Osteocyte (in vitro differentiated cells): ENCODE measurements at places on chromosomes 1 and 21. TPM values are rescaled to one million over a fixed set of nuclear protein-coding genes. Genes with fewer than 3 reads are reported as not detected.

LRRC53 gene
- not detected in 2 replicates for total RNA-seq

C1QB gene
- total RNA-seq = not detected in 2 replicates

NBPF19 gene
- 22.1 and 23.2 TPM in 2 replicates for total RNA-seq

FAM167B gene
- 2.7 and 2.8 TPM in 2 replicates for total RNA-seq

CHTOP gene
- 74.3 and 75.2 TPM in 2 replicates for total RNA-seq

MTMR11 gene
- 13.5 and 14.8 TPM in 2 replicates for total RNA-seq

TMPRSS3 gene
- total RNA-seq = not detected in 2 replicates

PCSK9 gene
- total RNA-seq = 2.2 and 2.3 TPM in 2 replicates

TMEM269 gene
- 0.21 and 0.67 TPM in 2 replicates for total RNA-seq

CFH gene
- 248 and 252 TPM in 2 replicates for total RNA-seq

GRCh38 chr1:168799927-168800605, 71.1 kb upstream of the DPT start:
- DNase-seq = no peak

DNA sequence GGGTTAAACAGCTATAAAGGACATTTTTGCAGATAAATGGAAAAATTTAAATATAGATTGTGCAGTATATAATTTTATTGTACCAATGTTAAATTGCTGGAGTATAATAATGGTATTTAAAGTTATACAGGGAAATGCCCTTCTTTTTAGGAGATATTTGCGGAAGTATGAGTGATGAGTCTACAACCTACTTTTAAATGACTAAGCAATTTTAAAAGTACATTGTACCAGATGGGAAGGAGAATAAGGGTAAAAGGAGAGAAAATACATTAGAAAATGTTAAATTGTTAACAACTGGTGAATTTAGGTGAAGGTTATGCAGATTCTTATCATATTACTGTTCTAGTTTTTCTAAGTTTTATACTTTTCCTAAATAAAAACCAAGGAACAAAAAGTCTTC, 91.8 kb downstream of the ZZZ3 start:
- DNase-seq = no peak

DNA sequence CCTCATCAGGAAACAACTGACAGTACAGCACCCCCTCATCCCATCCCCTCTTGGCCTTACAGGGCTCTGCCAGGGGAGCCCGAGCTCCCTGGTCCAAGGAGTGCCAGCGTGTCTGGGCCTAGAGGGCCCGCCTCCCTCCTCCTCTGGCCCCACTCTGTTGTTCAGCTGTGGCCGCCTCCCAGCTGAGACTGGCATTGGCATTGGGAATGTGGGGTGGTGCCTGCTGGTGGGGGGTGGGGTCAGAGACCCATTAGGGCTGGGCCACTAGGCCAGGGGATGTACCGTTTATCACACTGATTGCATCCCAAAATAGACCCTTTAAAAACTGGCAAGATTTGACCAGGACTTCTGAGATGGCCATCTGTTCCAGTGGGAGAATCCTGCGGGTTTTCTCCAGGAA, 1.4 kb downstream of the LDLRAP1 start:
- no peak for DNase-seq

- DNase-seq = no peak
Measured at GRCh38 chr1:5481889-5482288, 510.3 kb downstream of the NPHP4 start.

DNA sequence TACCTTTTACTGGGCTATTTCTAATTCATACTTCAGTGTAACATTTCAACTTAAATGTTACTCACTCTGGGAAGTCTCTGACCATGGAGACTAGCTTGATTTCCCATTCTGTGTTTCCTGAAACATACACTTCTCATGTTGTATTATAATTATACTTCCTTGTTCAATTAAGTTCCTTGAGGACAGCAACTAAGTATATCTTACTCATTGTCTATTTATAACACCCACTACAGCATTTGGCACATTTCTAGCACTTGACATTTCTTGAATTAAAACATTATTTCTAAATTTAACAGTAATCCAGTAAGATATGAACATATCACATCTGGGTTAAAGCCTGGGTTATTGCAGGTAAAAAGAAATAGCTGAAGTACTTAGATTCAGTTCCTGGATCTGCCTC, 32.4 kb upstream of the F13B start:
- no peak for DNase-seq

DNA sequence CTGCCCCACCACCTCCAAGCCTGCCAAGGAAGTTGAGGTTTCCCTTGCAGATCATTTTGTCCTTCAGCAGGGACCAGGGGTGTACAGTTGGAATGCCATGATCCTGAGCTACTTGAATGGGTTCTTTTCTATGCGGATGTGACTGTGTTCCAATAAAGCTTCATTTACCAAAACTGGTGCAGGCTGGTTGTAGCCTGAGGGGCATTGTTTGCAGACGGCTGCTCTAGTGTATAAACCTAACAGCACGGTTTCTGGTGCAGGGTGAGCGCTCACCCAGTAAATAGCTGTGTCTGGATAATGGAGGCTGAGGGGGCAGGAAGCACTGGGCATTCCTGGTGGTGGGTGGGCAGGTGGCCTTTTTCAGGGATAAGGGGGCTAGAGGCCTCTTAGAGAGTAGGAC, 72.7 kb upstream of the ACTL8 start:
- DNase-seq = no peak

- DNase-seq = no peak
Measured at GRCh38 chr1:113928187-113928930, 765 bp upstream of the HIPK1 start.

DNA sequence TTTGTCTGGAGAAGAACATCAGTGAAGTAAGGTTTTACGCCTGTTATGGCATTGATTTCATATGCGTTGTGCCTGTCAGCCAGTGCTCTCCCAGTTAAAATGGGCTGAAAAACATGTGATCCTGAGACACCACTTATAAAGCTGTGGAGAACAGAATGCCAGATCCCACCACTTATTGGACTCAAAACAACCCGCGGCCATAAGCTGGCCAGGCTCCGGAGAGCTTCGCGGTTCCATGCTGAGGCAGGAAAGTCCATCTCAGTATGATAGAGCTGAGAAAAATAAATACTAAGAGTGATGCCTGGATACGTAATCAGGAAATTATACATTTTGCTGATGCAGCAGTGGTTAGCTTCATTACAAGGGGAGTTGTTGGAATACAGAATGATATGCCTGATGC, 5.1 kb downstream of the APOBEC4 start:
- DNase-seq = no peak

GRCh38 chr1:190376044-190376443, 101.6 kb downstream of the BRINP3 start:
- no peak for DNase-seq

DNA sequence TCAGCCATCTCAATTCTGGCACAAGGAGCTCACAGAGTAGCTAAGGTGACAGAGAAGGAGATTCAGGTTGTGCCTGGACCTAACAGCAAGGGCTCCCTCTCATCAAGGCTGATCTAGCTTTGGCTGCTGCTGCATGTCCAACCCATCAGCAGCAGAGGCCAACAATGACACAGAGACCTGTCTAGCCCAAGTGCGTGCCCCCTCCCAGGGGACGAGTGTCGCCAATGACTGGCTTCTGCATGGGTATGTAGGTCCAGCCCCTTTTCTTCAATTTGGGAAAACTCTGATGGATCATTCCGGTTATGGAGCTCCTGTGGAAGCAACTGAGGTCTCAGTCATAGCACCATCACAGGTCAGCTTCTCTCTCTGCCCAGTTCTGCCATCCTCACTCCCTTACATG, 83.3 kb downstream of the KCNJ15 start:
- no peak for DNase-seq

- no peak for DNase-seq
Measured at GRCh38 chr1:227424159-227424680, 105.9 kb upstream of the CDC42BPA start.

GRCh38 chr1:221515496-221515895, 226.4 kb downstream of the DUSP10 start:
- no peak for DNase-seq

- DNase-seq = no peak
Measured at GRCh38 chr1:26177182-26177684, at the start of gene CNKSR1. TSS of gene CNKSR1 (plus strand) at chr1:26177491. CDS start at chr1:26177548, 57 bp downstream.

DNA sequence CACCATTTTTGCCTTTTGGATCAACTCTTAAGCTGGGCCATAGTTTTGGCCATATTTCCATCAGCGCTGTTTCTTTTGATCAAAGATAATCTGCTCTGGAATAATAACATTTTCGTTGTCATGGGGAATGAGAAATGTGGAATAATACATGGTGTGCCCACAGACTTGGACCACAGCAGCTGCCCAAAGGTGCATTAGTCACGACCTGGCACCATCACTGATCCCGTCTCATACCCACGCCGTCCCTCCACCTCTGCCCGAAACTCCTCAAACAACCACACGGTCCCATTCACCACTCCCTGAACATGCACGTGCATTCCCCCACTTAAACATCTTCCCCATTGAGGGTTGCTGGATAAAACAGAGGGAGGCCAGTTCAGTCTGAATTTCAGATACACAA, 76.9 kb downstream of the SLC66A1 start:
- DNase-seq = no peak

DNA sequence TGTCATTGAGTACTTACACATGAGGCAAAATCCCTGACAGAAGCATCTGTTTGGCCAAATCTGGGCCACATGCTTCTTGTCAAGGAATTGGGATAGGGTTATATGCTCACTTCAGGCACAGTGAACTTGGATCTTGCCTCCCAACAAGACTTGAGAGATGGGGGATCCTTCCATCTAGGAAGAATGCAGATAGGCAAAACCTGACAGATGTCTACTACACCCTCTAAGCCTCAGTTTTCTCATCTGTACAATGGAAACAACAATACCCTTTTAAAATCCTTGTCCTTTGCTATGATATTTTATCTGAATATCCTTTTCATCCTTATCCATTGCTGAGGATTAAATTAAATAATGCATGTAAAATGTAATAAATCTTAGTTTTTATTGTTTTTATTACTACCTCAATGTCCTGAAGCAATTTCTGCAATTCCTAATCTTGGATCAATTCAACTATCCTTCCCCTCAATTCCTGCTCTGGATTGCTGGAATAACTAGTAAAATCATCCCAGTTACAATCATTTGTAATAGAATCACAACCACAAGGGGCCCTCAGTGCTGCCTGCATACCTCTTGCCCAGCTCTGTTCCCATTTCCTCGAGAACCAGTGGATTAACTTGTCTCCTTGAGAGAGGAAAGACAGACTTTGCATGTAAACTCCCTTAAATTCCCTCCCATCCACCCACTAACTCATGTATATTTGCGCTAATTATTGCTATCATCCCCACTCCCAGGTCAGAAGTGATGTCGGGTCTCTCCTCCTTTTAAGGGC, 8.1 kb upstream of the XPR1 start:
- DNase-seq = no peak

GRCh38 chr1:41766546-41766945, 152.2 kb downstream of the HIVEP3 start:
- no peak for DNase-seq

DNA sequence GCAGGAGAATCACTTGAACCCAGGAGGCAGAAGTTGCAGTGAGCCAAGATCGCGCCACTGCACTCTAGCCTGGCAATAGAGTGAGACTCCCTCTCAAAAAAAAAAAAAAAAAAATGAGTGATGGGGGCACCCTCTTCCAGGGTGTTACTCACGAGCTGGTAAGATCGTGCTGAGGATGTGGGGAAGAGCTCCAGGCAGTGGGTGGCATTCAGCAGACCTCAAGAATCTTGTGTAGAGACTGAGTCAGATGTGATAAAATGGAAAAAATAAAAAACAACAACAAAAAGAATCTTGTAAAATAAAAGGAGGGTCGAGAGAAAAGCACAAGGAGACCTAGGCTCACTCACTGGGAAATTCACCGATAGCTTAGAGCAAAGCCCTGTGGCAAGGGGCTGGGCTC, 38.5 kb downstream of the EPHA2 start:
- no peak for DNase-seq

DNA sequence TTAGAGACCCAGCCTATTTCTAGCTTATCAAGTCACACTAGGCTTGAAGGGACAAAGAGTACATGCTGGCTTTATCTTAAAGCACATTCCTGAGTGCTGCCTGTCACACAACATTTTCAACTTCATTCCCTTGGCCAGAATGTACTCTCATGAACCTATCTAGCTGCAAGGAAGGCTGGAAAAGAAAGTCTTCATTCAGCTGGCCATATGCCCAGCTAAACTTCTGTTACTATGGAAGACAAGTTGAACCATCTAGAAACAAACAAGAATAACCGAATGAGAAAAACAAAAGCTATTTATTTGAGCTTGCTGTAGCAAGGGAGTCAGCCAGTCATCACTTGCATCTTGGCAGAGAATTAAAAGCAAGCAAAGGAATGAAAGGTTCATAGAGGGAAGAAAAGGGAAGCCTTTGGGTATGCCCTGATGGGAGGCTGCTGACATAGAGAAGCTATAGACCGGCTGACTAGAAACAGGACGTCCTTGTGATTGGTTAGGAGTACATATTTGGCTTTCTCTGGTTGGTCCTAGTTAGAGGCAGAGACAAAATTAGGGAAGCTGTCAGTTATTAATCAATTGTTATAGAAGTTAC, 108.4 kb downstream of the NEK7 start:
- DNase-seq = no peak

DNA sequence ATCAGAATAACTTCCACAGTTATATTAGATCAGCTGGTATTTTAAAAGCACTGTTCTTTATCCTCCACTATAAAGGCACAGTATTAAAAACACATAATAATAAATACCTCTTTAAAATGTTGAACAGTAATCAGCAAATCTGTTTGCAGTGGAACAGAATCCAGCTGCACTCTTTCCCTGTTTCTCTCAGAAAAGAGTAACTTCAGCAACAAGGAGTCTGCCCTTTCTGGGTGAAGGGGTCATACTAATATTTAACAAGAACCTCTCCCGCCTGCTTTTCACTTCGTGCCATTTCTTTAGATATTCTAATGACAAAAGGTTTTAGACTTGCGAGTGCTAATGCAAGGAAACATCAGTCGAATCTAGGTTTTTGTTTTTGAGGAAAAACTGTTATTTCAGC, 194.2 kb upstream of the FMN2 start:
- no peak for DNase-seq

GRCh38 chr1:6243053-6243834, 735 bp upstream of the HES3 start:
- no peak for DNase-seq

DNA sequence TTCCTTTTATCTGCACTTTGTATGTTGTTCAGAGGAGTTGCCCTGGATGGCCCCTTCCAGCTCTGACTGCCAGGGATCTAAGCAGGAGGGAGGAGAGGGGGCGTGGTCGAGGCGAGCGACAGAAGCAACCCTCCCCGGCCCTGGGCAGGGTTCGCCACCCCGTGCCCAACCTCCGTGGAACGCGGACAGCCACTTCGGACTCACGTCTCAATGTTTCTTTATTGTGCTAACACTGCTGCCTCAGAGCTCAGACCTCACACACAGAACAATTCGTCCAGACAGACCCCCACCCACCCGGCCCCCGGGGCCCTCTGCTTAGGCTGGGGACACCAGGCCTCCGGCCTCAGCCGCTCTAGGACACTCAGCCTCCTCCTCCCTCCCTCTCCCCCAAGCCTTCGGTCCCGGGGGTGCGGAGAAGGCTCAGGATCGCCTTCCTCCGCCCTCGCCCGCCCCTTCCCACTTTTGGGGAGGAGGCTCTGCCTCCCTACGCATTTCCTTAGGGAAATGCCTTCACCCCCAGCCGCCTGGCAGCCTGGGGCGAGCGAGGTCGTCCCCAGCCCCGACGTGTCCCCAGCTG, 8.3 kb downstream of the VSIG8 start:
- no peak for DNase-seq

- DNase-seq = no peak
Measured at GRCh38 chr1:210754878-210755665, 378.9 kb downstream of the KCNH1 start.

- DNase-seq = no peak
Measured at GRCh38 chr1:57353654-57354053, 70.2 kb downstream of the DAB1 start.
